ENCODE measurements at places on chromosomes 12 and 14.

DNA sequence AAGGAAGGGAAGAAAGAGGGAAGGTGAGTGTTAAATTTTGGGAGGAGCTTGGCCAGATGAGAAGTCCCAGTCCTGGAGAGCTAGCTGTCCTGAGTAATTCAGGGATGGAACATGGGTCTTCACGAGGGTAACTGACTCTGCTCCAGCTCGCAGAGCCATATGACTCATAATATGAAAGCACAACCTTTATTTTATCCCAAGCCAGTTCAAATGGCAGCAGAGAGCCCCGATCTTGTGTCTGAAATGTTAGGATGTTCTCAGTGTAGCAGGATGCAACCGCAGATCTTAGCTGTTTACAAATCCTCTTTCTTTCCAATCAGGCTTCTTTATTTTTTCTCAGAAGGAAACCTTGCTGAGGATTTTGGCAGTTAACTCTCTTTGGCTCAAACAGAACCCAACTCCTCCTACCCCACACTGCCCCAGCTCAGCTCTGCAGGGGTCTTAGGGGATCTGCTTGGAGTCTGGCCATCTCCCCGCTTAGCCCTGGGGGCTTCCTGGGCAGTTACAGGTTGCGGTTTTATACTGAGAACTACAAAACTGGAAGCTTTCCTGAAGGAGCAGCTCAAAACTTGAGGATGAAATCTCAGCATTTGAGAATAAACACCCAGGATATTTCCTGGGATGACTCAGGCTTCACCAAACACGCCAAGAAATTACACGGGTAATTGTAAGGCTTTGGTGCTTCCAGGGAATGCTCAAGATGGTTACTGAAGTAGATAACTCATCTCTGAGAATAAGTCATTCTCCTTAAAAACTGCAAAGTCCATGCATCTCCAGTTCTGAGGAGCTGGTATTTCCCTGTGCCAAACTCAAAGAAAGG lies 92.5 kb downstream of the VCPKMT start:
- no peak for DNase-seq

GRCh38 chr12:59723520-59723919 lies 127.7 kb downstream of the SLC16A7 start:
- no peak for DNase-seq

DNA sequence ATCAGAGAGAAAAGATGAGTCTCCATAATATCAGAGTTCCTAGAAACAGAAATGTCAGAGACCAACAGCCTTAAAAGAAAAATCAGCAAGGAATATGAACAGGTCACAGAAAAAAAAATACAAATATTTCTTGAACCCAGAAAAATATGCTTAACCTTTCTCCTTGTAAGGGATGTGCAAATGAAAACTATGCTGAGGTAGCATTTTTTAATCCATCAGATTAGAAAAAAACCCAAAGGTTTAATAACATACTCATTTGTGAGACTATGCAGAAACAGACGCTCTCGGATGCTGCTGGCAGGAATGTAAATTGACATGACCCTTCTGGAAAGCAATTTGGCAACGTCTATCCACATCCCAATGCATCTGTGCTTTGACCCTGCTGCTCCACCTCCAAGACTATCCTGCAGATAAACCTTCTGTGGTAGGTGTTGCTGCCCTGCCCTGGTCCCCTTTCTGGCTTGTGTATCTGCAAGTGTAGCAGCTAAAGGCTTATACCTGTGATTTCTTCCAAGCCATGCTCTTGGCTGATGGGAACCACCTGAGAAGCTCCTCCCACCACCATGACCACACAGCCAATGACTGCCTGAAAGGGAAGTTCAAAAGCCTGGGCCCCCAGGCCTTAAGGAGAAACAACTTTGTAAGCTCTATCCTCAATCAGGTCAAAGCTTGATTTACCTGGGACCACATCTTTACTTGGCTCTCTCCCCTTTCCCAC lies 49.4 kb downstream of the LTBP2 start:
- DNase-seq = no peak

GRCh38 chr14:22491683-22492621 lies 97.1 kb downstream of the DAD1 start:
- DNase-seq = no peak

DNA sequence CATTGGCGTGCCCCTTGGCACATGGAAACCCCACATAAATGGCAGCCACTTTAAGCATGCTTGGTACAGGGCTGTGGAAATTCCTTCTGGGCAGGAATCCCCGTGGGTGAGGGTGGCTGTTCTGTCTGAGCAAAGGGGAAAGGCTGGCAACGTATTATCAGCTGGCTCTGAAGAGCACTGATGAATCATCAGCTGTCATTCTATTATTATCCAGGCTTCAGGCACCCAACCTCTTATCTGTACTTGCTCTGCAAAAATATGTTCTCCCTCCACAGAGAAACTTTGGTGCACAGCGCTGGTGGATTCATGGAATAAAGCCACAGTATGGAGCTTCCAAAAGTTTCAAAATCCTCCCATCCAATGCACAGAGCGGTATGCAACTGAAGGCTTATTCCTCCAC lies 167.1 kb downstream of the TBX5 start:
- DNase-seq = no peak

DNA sequence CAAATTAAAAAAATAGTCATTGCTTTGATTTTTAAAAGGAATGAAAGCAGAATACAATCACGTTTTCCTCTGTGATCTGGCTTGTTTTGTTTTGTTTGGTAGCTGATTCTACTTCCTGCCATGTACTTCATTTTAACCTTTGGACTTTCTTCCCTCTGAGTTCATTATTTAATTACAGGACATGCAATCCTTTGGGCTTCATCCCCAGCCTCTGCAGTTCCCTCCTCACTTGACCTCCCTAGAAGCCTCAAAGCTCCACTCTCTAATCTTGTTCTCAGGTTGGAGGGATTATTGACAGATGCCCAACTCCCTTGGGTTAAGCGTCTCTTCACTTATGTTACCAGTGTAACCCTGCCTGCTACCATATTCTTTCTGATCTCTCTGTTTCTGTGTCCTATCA lies 967.9 kb upstream of the SEL1L start:
- DNase-seq = no peak

GRCh38 chr12:18206198-18206597 lies 55.1 kb upstream of the PIK3C2G start:
- no peak for DNase-seq

GRCh38 chr12:95088379-95088778 lies 15.0 kb upstream of the NR2C1 start:
- no peak for DNase-seq

DNA sequence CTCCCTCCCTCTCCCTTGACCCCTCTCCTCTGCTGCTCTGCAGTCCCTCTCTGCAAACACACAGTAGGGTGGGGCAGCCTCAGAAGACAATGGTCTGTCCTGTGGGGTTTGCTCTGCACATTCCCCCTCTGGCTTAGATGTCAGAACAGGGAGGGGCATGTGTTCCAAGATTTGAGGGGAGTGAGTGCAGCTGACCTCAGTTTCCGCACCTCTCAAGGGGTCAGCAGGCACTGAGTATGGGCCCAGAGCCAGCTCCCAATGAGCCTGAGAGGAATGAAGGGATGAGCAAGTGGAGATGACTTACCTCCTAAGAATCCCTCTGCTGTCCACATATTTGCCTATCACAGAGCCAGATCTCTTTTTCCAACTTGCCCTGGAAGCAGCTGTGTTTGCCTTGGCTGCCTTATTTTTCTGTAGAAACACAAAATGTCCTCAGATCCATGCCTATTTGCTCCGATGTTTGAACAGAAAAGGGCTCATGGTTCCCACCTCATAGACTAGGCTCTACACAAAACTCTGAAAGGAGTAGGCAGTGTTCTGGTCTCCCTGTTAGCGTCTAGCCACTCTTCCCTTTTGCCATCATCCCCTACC lies 111.4 kb downstream of the CRACR2A start:
- DNase-seq = no peak

- DNase-seq = peak; percentile 18
Observed at GRCh38 chr12:91954326-91954725, 191.3 kb downstream of the BTG1 start.

- DNase-seq = no peak
Observed at GRCh38 chr12:125218952-125219351, 153.7 kb downstream of the AACS start.

- no peak for DNase-seq
Observed at GRCh38 chr12:109878247-109878625, 2.1 kb downstream of the GLTP start.

GRCh38 chr12:54680374-54680773 lies 32.2 kb upstream of the DCD start:
- no peak for DNase-seq

DNA sequence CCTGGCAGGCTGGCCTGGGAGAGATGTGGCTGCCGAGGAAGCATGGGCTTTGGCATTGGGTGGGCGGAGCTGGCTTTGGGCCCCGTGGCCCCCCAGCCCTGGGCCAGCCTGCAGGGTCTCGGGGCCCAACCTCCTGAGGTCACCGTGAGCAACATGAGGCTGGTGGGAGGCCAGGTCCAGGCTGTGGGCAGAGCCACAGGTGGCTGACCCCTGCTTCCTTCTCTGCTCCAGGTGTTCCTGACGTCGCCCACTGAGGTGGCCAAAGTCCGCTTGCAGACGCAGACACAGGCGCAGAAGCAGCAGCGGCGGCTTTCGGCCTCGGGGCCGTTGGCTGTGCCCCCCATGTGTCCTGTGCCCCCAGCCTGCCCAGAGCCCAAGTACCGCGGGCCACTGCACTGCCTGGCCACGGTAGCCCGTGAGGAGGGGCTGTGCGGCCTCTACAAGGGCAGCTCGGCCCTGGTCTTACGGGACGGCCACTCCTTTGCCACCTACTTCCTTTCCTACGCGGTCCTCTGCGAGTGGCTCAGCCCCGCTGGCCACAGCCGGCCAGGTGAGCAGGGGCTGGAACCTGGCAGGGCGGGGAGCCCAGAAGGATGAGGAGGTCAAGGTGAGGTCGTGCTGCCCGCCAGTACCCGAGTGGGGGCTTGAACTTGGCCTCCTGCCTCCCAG lies 5.5 kb downstream of the SLC25A47 start:
- no peak for DNase-seq

DNA sequence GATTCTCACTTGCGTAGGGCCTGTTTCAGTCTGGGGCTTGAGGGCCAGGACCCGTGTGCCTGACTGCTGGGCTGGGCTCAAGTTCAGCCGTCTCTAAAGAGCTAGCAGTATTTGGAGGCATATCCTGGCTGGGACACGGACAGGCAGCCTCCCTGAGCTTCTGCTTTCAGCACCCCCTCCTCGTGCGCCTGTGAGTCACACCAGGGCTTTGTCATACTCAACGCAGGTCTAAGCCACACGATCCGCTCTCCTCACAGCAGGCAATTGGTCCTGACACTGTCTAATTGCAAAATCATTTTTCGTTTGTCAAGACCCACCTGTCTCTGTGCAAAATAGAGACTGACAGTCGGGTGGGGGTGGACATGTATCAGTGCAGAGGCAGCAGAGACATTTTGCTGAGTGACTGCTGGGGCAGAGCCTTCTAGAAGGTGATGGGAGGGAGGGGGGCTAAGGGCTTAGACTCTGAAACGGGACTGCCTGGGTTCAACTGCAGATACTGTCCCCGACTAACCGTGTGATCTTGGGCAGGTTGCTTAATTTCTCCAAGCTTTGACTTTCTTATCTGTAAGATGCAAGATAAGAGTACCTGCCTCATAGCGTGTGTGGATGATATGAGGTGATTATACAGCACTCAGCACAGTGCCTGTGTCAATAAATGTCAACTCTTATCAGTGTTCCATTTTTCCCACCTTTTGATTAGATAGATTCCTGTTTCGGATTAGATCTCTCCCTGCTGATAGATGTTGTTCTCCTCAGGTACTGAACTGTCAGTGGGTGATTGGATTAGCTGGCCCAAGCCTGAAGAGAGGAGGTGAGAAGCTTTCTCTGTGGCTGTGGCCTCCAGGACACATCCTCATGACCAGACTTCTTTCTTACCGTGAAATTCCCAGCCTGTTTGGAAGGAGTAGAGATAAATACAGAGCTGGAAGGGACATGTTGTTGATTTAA lies 53.1 kb downstream of the KCNA1 start:
- no peak for DNase-seq

- no peak for DNase-seq
Observed at GRCh38 chr12:103799857-103800771, 40.9 kb downstream of the NT5DC3 start.

DNA sequence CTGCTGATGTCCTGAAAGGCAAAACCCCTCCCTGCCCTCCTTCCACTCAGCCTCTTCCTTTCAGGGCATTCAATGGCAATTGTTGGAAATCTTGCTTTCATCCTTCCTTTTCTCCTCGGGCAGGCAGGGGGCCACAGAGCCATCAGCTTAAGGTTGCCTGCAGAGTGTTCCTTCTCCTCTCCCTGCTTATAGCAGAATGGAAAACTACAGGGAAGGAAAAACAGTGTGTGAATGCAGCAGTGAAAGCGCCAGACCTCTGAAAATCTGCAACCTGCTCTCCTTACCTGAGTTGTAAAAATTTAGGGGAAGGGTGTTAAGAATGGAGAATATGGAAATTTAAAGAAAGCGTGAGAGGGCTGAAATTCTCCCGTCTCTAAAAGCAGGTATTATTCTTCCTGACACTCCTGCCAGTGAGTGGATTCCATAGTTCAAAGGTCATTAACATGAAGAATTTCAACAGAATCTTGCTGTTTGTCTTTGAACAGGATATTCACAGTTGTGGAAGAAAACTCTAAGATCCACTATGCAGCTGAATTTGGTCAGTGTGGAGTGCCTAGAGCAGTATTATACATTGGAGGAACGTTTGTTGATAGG lies 348.8 kb downstream of the KCNH5 start:
- no peak for DNase-seq

- no peak for DNase-seq
Observed at GRCh38 chr12:41452838-41453407, 264.8 kb downstream of the PDZRN4 start.

DNA sequence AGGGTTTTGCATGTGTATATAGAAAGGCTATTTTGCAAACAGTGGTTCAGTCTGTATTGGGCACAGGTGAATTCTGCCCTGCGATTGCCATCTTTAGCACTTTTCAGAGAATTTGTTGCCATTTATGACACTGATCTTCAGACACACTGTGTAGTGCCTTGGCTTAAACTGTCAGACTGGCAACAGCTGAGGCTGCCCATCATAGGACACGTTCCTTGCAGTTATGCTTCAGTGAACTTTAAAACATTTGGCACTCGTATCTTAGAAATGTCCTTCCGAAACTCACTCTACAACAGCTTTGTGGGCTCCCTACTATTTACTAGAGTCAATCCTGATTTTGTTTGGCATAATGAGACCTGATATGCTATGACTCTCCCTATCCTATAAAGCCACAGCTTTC lies 29.1 kb downstream of the AP5M1 start:
- DNase-seq = no peak

- no peak for DNase-seq
Observed at GRCh38 chr14:33271891-33272290, 333.2 kb downstream of the NPAS3 start.

- no peak for DNase-seq
Observed at GRCh38 chr12:67002720-67003119, 266.4 kb upstream of the CAND1 start.
